Endodermal cell (in vitro differentiated cells): ENCODE measurements at places on chromosomes 16 and 17. TPM values are rescaled to one million over a fixed set of nuclear protein-coding genes. Genes with fewer than 3 reads are reported as not detected.

GRCh38 chr16:13453938-13454553 lies 465.9 kb upstream of the ERCC4 start:
- DNase-seq, result peak; percentile 77

GRCh38 chr17:49512296-49513043 lies 17.4 kb downstream of the NGFR start:
- DNase-seq, result peak; percentile 93

The ASGR2 gene
- total RNA-seq, result 0.44 to 0.76 TPM in 2 of 3 replicates, not detected in the other

DNA sequence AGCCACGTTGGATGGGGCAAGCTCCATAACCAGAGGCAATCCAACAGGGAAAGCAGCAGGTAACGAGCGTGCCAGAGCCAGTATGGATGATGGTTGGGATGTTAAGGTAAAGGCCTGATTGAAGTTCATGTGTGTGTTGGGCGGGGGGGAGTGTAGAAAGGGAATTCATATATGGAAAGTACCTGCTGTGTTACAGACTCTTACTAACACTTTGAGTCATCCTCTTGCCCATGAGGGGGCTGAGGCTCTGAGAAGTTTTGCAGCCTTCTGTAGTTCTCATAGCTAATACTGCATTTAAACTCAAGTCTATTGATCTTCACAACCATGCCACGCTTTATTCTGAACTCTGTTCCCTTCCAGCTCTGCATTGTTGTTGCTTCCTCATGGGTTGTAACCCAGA lies 28.5 kb downstream of the SYCE1L start:
- no peak for DNase-seq

The NKD1 gene
- 3.2 to 8.8 TPM (median 7.0 TPM) in 3 replicates for total RNA-seq

The TCAP gene
- total RNA-seq, result 1.3 and 1.5 TPM in 2 replicates

- no peak for DNase-seq
Measured at GRCh38 chr17:50935221-50935995, 69.3 kb upstream of the TOB1 start.

DNA sequence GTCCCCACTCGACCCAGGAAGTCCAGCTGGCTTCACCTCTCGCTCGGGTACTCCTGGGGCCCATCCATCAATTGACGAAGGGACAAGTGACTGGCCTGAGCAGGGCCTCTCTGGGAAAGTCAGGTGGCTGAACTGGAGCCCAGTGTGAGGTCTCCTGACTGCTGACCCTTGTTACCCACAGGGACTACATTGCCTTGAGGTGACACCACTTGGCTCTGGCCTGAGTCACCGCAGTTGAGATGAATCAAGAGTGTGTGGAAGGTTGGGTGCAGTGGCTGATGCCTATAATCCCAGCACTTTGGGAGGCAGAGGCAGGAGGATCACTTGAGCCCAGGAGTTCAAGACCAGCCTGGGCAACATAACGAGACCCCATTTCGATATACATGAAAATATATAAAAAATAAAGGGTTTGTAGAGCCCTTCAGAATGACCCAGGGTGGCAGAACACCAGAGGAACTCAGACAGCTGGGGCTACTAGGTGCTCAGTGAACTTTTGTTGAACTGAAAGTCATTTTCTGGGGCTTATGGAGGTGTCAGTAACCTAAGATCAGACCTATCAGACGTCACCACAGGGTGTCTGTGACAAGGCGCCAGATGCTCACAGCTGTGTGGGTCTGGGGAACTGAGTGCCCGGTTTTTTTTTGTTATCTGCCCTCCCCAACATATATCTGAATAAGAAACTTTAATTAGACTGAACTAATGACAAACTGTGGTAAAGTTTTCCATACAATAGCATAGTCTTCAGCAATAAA lies 14.8 kb upstream of the ZFP90 start:
- no peak for DNase-seq

- DNase-seq, result no peak
Measured at GRCh38 chr17:76635039-76635438, 8.5 kb downstream of the ST6GALNAC1 start.

The ZFP3 gene
- total RNA-seq, result 1.0 and 1.3 TPM in 2 replicates

The HCRT gene
- total RNA-seq, result not detected in 3 replicates

The ARL16 gene
- 27.3 to 51.3 TPM (median 47.8 TPM) in 3 replicates for total RNA-seq

The PYDC1 gene
- not detected in 2 replicates for total RNA-seq

- DNase-seq, result no peak
Measured at GRCh38 chr16:68784226-68784625, 47.1 kb downstream of the CDH1 start.
